ENCODE measurements at places on chromosomes 4 and X.

- no peak for DNase-seq
Observed at GRCh38 chrX:53677286-53677685, 9.2 kb downstream of the HUWE1 start.

GRCh38 chrX:130094696-130095095 lies 15.6 kb downstream of the ELF4 start:
- no peak for DNase-seq

DNA sequence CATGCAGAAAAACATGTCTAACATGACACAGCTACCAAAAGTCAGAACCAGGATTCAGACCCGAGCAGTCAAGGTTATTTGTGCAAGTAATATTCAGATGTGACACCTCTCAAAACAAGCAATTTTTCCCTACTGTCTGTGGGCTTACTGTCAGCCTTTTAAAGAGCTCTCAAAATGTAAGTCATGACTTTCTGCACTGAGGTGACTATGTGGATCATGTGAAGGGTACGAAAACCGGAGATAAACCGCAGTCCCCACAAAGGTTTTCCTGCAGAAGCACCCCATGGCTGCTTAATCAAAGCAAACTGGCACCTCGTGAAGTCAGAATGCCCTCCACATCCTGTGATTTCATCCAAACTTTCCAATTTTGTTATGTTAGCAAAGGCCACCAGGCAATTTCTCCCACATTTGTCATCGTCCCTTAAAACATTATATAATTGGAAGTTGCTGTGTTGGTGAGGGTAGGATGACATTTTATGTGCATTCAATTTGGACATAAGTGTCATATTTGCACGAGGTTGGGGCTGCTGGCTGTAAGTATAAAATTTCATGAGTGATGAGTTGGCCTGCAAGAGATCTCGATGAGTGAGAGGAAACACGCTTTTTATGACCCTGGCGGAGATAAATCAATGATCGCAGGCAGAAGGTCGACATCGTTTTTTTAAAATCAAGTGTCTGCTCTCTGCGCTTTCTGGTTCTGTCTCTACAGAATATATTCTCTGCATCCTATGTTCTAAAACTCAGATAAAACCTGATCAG lies 161.2 kb downstream of the STK32B start:
- no peak for DNase-seq

GRCh38 chr4:77652237-77652897 lies 46.7 kb downstream of the CXCL13 start:
- DNase-seq: no peak

- DNase-seq: no peak
Observed at GRCh38 chr4:52592287-52592686, 66.8 kb downstream of the USP46 start.

- DNase-seq: peak; percentile 48
Observed at GRCh38 chrX:141176586-141177451, at the start of gene LDOC1. TSS of gene LDOC1 (minus strand) at chrX:141177129. CDS start at chrX:141177021, 108 bp downstream.

GRCh38 chrX:112913807-112914206 lies 73.2 kb upstream of the AMOT start:
- no peak for DNase-seq

DNA sequence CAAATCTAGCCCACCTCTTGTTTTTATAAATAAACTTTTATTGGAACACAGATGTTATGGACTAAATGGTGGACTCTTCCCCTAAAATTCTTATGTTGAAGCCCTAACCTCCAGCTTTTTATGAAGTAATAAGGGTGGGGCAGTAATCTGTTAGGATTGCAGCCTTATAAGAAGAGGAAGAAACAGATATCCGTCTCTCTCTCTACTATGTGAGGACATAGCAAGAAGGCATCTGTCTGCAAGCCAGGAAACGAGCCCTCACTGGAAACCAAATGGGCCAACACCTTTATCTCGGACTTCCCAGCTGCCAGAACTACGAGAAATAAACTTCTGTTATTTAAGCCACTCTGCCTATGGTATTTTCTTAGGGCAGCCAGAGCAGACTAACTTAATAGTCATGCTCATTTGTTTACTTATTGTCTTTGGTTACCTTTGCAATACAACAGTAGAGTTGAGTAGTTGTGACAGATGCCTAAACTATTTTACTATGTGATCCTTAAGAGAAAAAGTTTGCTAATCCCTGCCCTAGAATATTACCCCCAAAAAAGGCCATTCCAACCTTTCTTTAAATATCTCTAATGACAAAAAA lies 67.4 kb downstream of the MANBA start:
- DNase-seq: no peak

- DNase-seq: no peak
Observed at GRCh38 chrX:153490217-153490930, 4.4 kb upstream of the BGN start.

GRCh38 chrX:55640854-55641253 lies 17.7 kb downstream of the FOXR2 start:
- DNase-seq: no peak

DNA sequence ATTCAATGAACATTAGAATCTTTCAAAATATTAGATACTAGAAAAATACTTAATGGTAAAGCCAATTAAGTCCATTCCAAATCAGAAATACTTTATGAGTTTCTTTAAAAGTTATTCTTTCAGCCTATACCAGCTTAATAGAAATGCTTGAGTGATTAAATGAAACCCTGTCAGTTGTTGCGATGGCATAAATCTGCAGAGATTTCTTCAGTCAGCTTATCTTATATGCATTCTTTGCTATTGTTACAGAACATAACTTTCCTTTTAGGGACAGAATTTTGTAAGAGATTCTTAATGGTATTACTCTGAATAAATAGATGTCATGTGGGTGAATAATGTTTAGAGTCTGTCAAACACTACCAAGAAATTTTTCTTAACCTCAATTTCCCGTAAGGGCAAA lies 325.0 kb upstream of the HAND2 start:
- no peak for DNase-seq

DNA sequence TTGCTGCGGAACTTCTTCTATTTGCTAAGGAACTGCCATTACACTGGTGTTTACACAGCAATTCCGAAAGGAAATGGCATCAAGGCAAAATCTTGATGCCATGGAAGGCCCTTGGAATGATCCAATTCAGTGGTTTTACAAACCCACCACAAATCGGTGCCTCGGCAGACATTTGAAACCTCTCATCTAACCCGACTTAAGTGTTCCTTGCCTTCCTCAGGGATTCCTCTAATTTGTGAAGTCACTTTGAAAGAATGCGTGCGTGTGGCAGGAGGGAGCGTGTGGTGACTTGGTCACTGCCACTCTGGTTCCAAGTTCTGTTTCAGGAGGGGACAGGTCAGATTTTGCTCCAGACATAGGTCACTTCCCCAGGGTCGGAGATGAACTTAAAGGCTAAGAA lies 4.8 kb downstream of the NOP14 start:
- DNase-seq: no peak

GRCh38 chrX:88982933-88983332 lies 235.9 kb downstream of the CPXCR1 start:
- DNase-seq: no peak

- no peak for DNase-seq
Observed at GRCh38 chrX:10008483-10009056, 41.4 kb downstream of the CLDN34 start.

DNA sequence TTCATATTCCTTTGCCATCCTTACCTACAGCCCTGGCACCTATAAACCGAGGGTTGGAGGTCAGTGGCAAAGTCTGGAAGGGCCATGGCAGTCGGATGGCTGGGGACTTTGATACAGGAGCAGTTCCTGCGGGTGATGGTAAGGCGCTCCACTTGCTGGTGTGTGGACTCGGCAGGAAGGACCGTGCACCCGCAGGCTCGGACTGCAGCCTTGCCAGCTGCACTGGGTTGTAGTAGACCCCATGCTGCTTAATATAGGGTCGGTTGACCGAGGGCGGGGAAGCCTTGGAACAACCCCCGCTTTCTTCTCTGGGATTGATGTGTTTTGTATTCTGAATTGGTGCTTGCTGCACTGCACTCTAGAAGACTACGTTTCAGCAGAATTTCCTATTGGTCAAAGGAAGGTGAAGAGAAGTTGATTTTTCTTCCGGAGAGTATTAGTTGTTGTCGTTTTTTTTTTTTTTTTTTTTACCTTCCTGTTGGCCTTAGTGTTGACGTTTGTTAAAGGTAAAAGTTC lies 638 bp downstream of the BLTP1 start:
- peak; percentile 12 for DNase-seq

DNA sequence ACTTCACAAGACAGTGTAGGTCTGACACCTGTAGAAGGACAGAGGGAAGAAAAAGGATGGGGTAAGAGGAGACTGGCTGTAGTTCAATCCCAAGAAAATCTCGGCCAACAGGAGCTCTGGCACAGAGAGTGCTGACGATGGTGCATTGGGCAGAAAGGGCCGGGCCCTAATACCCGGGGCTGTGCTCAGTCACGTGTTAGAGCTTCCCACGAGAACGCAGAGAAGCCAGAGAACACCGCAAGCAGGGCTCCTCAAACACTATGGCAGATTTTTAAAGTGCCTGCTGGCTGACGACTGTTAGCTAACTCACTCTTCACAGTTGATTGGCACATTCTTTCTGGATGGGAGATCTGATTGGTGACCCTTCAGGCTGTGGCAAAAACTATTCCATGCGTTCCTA lies 35.5 kb downstream of the EREG start:
- DNase-seq: no peak

- DNase-seq: no peak
Observed at GRCh38 chr4:13633671-13634070, 6.1 kb upstream of the BOD1L1 start.

- DNase-seq: no peak
Observed at GRCh38 chr4:182826391-182826790, 90.8 kb downstream of the DCTD start.

GRCh38 chr4:5166377-5166776 lies 115.1 kb downstream of the STK32B start:
- no peak for DNase-seq

DNA sequence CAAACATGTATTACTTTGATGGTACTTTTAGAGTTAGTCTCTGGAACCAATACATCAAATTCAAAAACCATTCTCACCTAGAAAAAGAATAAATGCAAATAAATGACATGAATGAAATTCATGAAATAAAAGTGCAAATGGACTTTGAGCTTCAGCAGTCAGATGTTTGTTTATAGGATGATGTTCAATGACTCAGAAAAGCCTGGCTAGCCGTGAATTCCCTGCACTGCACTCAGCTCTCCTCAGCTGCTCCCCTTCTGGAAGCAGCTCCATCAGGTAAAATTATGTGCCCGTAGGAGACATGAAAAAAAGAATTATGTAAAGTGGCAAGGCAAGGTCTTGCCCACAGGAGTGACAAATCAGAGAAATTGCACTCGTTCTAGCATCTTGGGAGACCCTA lies 390.6 kb downstream of the GPM6A start:
- DNase-seq: no peak

DNA sequence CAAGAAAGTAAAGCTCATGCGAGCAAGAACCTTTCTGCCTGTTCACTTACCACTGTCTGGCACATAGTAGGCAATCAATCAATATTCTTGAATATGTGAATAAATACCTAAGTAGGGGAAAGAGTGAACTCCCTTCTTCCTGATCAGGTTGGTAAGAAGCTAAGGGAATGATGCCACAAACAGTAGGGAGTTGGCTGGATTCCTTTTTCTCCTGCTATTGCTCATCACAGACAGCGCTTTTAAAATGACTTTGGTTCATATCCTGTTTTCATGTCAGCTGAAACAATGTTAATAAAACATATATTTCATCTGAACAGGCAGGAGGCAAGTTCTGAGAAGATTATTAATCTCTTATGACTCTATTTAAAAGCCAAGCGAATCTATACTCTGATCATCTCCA lies 99.2 kb downstream of the NSUN7 start:
- no peak for DNase-seq

DNA sequence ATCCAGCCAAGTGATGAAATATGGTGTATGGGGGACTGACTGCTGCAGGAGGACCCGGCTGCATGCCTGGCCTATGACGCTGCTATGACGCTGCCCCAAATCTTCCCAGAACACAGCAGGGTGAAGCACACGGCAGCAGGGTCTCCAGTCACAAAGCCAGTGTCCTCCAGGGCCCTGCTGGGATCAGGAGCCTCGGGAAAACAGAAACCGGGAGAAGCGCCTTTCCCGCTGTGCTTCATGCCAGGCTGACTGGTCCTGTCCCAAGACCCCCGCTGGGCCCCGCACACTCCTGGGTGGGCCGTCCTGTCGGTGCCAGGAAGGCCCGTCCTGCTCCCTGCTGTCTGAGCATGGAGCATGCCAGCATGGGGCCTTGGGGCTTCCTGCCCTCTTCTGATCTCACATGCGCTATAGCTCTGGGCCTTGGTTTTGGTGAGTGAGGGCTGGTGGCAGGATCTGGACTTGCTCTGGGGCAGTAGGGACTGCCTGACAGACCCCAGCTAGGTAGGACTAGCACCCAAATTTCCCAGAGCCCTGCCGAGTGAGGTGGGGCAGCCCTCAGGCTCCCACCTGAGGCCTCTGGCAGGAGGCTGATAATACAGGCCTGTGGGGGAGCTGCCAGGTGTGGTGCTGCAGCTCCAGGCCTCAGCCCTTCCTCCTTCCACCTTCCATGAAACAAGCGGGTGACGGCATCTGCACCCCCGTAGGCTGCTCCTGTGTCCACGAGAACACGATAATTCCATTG lies 64.0 kb downstream of the ACOX3 start:
- DNase-seq: no peak

DNA sequence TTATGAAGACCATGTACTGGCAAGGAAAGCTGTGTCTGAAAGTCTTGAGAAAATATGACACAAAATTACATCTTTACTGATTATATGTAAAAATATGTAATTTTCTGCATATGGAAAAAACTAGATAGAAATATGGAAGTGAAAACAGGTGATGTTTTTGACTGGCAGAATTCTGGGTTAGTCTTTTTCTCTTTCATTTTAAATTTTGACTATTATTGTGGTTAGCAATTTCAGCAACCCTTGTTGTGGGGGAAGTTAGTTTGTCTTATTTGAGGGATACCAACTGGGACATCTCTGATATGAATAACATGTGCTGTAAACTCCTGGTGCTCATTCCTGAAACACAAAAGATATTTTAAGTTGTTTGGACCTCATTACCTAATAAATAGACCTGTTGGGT lies 49.9 kb upstream of the CPEB2 start:
- DNase-seq: no peak

DNA sequence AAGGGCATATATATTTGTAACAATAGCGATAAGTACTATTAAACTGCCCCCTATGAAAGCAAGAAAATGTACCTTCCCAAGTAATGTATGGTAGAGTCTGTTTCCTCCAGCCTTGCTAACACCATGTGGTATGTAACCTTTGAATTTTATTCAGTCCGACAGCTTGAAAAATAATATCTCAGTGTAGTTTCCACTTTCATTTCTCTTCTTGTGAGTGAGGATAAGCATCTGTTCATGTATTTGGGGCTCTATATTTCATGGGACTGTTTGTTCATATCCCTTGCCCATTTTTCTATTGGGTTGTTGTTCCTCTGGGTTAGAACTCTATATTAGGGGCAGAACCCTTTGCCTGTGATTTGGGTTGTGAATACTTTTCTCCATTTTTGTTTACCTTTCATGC lies 58.3 kb downstream of the USP38 start:
- no peak for DNase-seq
